ENCODE measurements at places on chromosomes 6 and 20.

DNA sequence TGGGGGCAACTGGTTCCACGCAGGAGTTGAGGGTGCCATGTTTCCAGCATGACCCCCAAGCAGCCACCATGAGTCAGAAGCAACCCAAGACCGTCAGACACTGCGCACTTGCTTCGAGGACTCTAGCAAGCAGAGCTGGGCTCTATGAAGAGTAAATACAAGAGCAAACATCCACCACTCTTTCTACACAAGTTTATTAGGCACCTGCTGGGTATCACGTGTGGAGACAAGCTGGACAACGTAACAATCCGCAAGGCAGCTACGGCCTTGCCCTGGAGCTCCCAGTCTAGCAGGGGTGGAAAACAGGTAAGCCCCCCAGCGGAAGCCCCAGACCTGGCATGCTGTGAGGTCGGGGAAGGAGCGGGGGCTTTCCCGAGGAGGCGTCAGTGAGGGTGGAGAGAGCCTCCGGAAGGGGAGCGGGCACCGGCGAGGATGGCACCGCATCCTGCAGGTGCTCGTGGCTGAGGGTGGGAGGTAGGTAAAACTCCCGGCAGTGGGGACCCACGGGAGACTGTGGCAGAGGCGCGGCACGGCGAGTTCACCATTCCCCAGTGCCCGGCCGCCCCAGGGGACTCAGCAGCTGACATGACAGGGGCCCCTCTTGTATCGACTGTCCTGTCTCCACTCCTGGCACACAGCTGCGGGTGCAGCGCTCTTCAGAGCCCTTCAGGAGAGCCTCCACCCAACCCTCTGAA is 33.6 kb downstream of the GNAS-AS1 start:
- DNase-seq: no peak

- no peak for DNase-seq
Observed at GRCh38 chr6:80338201-80338836, 231.8 kb downstream of the BCKDHB start.

- no peak for DNase-seq
Observed at GRCh38 chr6:28081486-28081751, 1.1 kb downstream of the ZNF165 start.

GRCh38 chr20:8661229-8661952 is 407.5 kb upstream of the PLCB4 start:
- no peak for DNase-seq

GRCh38 chr6:123648723-123649122 is 12.0 kb upstream of the TRDN start:
- DNase-seq: no peak

DNA sequence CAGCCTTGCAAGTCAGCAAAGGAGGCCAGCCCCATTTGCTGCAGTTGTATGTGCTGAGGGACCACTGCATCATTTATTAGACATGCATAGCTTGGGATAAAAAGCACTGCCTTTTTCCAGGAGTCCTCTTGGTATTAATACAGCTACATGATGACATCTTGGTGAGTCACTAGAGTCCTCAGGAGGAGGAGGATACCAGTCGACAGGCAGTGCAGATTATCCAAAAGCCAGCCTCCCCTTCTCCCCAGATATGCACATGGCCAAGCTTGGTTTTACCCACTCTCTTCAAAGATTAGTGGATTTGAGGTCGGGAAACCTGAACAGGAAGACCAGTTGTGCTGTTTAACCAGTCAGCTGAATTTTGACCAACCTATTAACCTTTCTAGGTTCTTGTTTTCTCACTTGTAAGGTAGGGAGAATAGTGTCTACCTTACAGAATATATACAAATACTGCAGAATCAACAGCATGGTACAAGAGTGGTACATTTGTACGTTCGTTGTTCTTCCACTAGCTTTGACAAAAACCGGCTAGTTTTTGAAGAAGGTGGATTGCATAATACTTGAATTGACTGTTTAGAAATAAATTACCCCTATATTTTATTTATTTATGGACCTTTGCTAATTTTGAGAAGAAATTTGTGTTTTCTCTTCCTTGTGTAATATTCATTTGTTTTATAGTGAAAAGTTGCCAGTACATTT is 31.9 kb downstream of the VAPB start:
- DNase-seq: no peak

All from cerebellar nuclear complex (tissue), 1 donor.